ENCODE measurements at places on chromosomes 1 and 21.

DNA sequence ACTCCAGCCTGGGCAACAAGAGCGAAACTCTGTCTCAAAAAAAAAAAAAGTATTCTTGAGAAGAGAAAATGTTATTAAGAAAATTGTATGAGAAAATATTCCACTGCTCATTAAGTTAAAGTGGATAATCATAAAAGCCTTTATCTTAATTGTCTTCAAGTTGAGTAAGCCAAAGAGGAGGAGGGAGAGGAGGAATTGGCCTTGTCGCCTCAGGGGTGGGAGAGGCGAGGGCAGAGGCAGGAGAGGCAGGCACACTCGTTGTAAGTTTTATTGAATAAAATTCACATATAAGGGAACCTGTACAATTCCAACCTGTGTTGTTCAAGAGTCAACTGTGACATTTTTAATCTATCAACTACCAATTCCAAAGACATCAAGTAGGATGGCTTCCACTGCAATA lies 820.3 kb downstream of the USP25 start:
- DNase-seq, result no peak

DNA sequence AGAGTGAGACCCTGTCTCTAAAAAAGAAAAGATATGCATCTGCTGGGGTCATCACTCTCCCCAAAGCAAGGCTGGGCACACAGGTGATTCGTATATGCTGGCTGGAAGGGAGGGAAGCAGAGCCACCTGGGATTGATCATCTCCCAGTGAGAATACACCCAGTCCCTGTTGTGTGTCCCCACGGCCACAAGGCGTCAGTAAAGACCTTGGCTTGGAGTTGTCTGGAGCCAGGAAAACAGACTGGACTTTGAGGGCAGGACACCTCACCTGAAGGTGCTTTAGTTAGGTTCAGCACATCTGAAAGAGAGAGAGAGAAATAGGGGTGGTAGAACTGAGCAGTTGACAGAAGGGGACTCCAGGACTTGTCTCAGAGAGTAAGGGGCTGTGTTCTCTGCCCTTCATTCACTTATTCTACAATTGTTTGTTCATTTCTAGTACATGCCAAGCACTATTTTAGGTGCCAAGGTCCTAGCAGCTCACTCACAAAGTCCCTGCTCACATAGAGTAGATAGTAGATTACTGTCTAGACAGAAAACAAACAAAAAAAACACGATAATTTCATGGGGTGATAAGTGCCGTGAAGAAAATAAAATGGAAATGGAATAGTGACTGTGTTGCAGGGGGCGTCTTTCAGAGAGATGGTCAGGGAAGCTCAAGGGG lies 13.5 kb downstream of the CITED4 start:
- DNase-seq, result no peak

DNA sequence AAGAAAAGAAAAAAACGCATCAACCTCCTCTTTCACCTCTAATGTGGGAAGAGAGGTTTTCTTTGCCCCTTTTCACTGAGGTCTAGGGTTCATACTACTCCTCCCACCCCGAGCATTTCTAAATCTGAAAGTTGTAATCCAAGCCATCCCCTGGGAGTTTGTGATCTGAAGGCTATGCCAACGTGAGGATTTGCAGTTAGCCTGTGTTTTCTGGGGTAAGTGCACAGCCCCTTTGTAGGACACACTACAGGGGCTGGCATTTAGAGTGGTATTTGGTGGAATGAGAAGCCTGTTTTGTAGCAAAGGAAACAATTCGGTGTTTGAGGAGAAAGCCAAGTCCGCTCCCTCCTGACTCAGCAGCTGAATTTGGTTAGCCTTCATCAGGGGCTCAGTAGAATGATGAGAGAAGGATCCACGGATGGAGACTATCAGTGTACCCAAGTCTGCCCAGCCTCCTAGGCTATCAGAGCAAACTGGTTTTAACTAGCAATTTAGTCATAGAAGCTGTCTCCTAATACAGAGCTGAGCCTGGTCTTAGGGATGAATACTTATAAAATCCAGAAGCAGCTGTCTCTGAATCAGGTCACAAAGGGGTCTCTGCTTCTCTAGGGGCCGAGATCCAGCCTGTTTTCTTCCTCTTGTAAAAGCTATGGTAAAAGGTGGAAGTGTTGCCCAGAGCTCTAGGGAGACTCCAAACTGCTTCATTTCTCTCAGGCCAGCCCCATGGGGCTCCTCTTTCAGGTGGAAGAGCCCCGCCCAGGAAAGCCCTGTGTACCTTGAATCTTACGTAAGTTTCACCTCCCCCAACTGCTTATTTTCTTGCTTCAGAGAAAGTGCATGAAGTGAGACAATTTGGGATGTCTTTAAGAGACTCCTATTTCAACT lies 2.1 kb downstream of the PCP4L1 start:
- no peak for DNase-seq

DNA sequence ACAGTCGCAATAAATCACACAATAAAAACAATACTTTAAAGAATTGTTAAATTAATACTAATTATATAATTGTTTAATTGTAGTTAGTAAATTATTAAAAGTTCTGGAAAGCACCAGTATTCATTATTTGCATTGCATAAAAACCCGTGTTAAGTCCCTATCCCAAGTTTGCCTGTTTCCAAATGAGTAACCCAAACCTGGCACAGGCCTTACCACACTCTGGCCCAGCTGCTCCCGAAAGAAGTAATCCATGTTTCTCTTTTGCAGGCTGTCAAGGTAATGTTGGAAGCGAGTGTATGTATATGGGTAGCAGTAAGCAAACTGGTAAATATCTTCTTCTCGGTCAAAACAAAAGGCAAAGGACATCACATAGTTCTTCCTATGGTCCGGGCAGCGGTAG lies 268.7 kb upstream of the BEND5 start:
- no peak for DNase-seq

GRCh38 chr1:20484519-20485462 lies 1.2 kb downstream of the CAMK2N1 start:
- DNase-seq, result no peak
